ENCODE measurements at places on chromosomes 1 and 21. TPM values are rescaled to one million over a fixed set of nuclear protein-coding genes. Genes with fewer than 3 reads are reported as not detected.

The OR2T33 gene
- total RNA-seq, result not detected

The RUNX3 gene
- 246 TPM for total RNA-seq

The STYXL2 gene
- total RNA-seq, result not detected

The SMPDL3B gene
- total RNA-seq, result 0.40 TPM

The OR2W3 gene
- not detected for total RNA-seq

The CLDN19 gene
- total RNA-seq, result not detected

The E2F2 gene
- 103 TPM for total RNA-seq

The APCS gene
- total RNA-seq, result not detected

The EPHB2 gene
- 0.09 TPM for total RNA-seq

All from activated CD8-positive, alpha-beta memory T cell treated with anti-CD3 and anti-CD28 coated beads, Interleukin-2, amount 10 ng/mL, durations not matched to agents 7 days and 5 days (primary cell).